IMR-90 (cell line): ENCODE measurements at places on chromosomes 16 and 17. TPM values are rescaled to one million over a fixed set of nuclear protein-coding genes. Genes with fewer than 3 reads are reported as not detected.

GRCh38 chr17:63477480-63478440 lies 899 bp downstream of the ACE start:
- DNase-seq: no peak

GRCh38 chr16:65010125-65010524 lies 111.7 kb downstream of the CDH11 start:
- no peak for DNase-seq

- peak; percentile 17 for DNase-seq
Measured at GRCh38 chr17:37050920-37051319, 102.2 kb downstream of the AATF start.

Gene DPEP3
- total RNA-seq: not detected in 2 replicates

DNA sequence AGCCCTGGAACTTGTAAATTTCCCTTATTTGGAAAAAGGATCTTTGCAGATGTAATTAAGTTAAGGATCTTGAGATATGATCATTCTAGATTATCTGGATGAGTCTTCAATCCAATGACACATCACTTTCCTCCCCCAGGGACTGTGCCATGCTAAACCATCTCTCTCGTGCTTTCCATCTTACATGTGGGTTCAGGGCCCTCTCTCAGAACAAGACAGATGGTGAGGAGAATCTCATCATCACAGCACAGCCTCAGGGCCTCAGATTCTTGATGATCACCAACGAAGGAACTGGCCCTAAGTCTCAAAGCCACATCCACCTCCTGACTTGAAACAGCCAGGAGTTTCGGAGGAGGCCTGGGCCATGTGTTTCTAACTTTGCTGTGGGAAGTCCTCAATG lies 78.7 kb downstream of the LITAF start:
- no peak for DNase-seq

Gene CACNG1
- total RNA-seq: not detected in 2 replicates

- DNase-seq: peak; percentile 88
Measured at GRCh38 chr16:3305109-3306068, at the start of the genes TIGD7 and ZNF75A. TSS of gene TIGD7 (minus strand) at chr16:3305430. CDS start at chr16:3300614, 4,816 bp downstream. TSS of gene ZNF75A (plus strand) at chr16:3305497. CDS start at chr16:3308429, 2,932 bp downstream.

DNA sequence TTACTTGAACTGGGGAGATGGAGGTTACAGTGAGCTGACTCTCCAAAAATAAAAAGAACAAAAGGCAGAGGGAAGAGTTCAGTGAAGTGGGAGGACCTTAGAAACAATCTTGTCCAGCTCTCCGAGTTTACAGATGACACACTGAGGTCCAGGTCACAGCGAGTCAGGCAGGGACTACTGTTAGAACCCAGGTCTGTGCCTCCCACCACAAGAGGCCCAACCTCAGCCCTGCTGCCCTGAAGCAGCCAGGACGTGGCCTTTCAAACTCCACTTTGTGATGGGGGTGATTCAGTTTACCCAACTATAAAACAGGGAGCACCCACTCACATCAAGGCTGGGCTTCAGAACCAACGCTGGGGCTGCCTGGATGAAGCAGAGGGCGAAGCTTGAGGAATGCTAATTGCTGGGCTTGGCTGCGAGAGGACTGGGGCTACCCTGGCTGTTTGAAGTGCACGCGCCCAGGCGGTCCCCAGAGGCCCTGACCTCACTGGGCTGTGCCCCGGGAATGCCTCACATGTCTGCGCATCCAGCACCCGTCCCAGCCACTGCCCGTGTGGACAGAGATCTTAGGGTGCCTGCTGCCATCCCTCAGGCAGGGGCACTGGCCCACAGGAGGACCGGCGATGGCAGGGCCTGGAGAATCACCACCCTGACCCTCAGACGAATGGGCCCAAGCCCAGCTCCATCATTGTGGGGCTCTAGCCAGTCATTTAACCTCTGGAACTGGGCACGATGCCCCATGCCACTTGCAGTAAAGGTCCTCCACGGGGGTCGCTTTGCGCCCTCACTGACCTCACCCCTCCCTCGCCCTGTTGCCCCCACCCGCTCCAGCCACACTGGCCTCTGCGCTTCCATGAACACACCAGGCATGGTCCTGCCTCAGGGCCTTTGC lies 11.4 kb downstream of the SLC5A10 start:
- peak; percentile 50 for DNase-seq

Gene ZP2
- total RNA-seq: not detected in 2 replicates

Gene SLFN14
- total RNA-seq: not detected in 2 replicates

GRCh38 chr16:3800477-3801270 lies 79.8 kb downstream of the CREBBP start:
- no peak for DNase-seq

GRCh38 chr17:73364155-73364522 lies 52.3 kb upstream of the CDC42EP4 start:
- DNase-seq: no peak

- DNase-seq: no peak
Measured at GRCh38 chr17:68611353-68612208, 10.4 kb upstream of the FAM20A start.

DNA sequence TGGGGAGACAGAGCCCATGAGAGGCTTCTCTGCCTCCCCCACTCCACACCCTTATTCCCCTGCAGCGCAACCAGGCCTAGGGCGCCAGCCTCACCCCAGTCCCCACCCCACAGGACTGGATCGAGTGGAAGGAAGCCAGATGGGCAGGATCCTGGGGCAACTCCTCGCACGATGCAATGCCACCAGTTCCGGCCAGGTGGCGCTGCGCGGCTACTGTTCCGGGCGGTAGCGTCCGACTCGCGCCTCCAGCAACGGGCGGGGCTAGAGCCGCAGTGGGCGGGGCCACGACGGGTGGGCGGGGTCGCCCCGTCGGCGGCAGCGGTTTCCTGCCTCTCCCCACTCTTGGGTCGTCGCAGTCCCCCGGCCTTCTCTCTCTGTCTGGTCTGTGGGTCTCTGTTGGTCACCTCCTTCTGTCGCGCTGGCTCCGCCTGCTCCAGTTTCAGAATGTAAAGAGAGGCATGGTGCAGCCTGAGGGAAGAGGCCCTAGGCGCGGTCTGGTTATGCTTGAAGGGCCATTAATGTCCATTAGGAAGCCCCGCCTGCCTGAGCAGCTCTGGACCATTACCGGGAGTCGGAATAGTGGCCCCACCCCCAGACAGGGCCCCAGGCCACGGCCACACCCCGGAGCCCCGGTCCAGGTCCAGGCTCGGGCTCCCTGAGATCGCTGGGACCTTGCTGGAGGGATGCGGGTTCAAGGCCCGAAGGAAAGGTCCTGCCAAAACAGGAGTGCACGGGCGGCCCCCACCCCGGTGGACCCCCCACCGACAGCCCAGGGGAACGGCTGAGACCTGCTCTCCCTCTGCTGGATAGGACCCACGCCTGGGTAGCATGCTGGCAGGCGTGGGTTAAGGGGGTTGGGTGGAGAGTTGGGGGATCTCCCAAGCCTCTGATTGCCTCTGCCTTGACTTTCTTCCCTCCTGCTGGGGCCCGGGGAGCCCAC lies 3.3 kb upstream of the NHERF2 start:
- peak; percentile 79 for DNase-seq

Gene SPNS3
- 0.18 TPM in 1 of 2 replicates, not detected in the other for total RNA-seq

DNA sequence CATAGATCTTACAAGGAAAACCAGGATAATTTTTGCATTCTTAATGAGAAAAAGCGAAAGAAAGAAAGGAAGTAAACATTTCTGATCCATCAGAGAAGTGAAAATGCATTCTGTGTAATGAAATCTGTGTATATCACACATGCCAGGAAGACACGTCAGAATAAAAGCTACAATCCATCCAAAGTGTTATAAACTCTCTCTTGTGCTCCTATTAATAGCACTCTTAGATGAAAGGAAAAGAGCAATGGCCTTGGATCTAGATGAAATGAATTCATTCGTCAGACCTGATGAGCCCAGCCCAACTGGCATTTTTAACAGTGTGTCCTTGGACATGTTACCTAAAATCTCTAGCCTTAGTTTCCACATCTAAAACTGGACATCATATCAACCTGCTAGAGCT lies 885.5 kb downstream of the CDH11 start:
- peak; percentile 10 for DNase-seq

Gene MTSS2
- 8.9 and 9.1 TPM in 2 replicates for total RNA-seq

Gene ZG16
- total RNA-seq: not detected in 2 replicates

Gene ADAM11
- total RNA-seq: 0.28 and 0.36 TPM in 2 replicates

- DNase-seq: no peak
Measured at GRCh38 chr17:71363661-71364060, 757.2 kb upstream of the SOX9 start.

Gene CDH11
- total RNA-seq: 395 and 601 TPM in 2 replicates

DNA sequence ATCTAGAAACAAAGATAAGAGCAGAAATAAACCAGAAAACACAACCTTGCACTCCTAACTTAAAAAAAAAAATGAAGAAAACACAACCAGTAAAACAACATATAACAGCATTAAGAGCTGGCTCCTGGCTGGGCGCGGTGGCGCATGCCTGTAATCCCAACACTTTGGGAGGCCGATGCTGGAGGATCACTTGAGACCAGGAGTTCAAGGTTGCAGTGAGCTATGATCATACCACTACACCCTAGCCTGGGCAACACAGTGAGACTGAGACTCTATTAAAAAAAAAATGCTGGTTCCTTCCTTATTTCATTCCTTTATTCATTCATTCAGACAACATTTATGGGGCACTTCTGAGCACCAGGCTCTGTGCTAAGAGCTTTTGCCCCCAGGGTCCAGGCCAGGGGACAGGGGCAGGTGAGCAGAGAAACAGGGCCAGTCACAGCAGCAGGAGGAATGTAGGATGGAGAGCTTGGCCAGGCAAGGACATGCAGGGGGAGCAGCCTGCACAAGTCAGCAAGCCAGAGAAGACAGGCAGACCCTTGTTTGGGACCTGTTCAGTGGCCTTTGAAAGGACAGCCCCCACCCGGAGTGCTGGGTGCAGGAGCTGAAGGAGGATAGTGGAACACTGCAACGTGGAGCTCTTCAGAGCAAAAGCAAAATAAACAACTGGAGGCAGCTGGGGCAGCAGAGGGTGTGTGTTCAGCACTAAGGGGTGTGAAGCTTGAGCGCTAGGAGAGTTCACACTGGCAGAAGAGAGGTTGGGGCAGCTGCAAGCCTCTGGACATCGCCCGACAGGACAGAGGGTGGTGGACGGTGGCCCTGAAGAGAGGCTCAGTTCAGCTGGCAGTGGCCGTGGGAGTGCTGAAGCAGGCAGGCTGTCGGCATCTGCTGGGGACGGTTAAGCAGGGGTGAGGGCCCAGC lies 2.6 kb downstream of the STH start:
- no peak for DNase-seq

DNA sequence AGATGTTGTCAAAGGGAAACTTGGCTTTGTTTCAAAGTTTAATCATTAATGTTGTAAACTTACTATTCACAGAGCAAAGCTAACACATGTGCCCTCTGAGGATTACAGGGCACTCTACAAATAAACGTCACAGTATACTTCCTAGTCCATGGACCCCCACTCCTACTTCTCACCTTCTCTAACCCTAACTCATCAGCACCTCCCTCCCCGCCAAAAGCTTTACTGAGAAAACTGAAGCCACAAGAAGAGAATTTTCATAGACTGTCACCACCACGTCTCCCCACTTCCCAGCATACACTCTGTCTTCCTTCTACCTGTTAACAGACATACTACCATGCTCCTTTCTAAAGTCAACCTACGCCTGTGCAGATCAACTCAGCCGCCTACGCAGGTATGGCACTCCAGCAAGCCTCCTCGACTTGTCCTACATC lies 29.0 kb downstream of the HELZ start:
- no peak for DNase-seq

Gene CRYM
- not detected in 2 replicates for total RNA-seq

DNA sequence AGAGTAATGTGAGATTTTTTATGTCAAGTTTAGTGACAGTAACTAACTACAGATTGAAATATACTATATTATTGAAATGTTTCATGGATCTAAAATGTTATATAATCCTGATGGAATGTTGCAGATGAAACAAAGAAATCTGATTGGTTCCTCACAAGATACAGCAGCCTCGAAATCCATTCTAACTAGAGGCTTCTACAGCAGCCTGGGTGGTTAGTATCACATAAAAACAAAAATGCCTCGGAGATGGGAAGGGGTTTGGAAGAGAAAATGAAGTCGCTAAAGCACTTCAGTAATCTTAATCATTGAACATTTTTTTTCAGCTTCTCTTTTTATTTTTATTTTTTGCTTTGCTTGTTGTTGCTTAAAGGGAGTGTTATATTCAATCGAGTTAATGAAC lies 75.2 kb downstream of the TANC2 start:
- no peak for DNase-seq

Gene ASGR1
- total RNA-seq: 1.3 and 1.9 TPM in 2 replicates

GRCh38 chr16:29820730-29821642 lies 724 bp downstream of the MVP start:
- no peak for DNase-seq

GRCh38 chr17:45999900-46000290 lies 845 bp downstream of the STH start:
- DNase-seq: no peak

Gene LITAFD
- not detected in 2 replicates for total RNA-seq

DNA sequence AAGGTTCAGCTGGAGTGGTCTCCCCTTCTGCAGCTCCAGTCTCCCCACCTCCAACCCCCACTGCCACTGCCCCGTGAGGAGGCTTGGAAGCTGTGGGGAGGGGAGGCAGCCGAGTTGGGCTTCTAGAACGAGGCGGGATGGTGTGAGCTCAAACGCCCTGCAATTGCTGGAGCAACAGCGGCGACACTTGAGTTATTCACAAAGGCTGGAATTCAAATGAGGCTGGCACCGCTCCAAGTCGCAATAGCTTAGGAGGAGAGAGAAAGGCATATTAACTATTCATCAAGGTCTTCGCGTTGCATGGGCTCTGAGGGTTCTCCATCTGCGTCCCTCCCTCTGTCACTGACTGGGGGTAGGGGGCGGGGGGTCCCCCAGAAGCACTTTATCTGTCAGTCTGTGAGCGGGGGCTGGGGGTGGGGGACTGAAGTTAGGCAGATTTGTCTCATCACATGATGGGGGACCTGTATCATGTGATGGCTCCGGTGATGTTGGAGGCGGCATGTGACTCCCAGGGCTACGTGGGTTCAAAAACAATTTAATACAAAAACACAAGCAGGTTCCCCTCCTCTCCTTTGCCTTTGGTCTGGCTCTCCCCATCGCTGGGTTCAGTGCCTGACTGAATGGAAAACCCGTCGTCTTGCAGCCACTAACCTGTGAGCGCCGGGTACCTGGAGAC lies 70.5 kb downstream of the RBBP6 start:
- DNase-seq: peak; percentile 31

- no peak for DNase-seq
Measured at GRCh38 chr16:1651974-1652312, 26.1 kb upstream of the JPT2 start.

GRCh38 chr16:50265260-50265659 lies 1.1 kb upstream of the ADCY7 start:
- peak; percentile 12 for DNase-seq

- no peak for DNase-seq
Measured at GRCh38 chr17:72426948-72427760, 306.3 kb downstream of the SOX9 start.

Gene PRKCB
- under 0.01 TPM in 1 of 2 replicates, not detected in the other for total RNA-seq
